T-helper 9 cell (primary cell): ENCODE measurements at places on chromosomes 12 and 14.

DNA sequence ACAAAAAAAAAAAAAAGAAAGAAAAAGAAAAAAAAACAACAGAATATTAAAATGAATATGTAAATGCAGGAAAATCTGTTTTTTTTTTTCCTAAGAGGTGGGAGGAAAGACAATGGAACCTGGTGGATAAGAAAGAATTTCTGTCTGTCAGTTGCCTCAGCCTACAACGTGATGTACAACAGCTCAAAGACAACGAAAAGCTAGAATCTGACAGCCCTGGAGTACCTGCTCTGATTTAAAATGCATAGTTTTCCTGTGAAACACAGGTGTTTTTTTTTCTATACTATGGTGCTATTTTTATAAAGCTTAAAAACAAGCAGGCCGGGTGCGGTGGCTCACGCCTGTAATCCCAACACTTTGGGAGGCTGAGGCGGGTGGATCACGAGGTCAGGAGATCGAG lies 30.0 kb upstream of the ULK1 start:
- DNase-seq = no peak

GRCh38 chr12:117111386-117111785 lies 12.2 kb upstream of the TESC start:
- DNase-seq = no peak

DNA sequence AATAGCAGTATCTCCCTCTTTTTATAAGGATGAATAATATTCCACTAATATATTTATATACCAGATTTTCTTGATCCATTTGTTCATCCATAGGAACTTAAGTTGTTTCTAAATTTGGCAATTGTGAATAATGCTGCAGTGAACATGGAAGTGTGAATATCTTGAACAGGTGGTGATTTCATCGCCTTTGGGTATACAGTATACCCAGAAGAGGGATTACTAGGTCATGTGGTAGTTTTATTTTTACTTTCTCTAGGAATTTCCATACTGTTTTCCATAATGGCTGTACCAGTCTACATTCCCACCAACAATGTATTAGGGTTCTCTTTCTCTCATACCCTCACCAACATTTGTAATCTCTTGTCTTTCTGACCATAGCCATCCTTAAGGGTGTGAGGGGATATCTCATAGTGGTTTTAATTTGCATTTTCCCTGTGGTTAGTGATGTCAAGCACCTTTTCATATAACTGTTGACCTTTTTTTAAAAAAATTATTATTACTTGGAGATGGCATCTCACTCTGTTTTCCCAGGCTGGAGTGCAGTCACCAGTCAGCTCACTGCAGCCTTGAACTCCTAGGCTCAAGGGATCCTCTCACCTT lies 20.5 kb downstream of the PPHLN1 start:
- DNase-seq = no peak

DNA sequence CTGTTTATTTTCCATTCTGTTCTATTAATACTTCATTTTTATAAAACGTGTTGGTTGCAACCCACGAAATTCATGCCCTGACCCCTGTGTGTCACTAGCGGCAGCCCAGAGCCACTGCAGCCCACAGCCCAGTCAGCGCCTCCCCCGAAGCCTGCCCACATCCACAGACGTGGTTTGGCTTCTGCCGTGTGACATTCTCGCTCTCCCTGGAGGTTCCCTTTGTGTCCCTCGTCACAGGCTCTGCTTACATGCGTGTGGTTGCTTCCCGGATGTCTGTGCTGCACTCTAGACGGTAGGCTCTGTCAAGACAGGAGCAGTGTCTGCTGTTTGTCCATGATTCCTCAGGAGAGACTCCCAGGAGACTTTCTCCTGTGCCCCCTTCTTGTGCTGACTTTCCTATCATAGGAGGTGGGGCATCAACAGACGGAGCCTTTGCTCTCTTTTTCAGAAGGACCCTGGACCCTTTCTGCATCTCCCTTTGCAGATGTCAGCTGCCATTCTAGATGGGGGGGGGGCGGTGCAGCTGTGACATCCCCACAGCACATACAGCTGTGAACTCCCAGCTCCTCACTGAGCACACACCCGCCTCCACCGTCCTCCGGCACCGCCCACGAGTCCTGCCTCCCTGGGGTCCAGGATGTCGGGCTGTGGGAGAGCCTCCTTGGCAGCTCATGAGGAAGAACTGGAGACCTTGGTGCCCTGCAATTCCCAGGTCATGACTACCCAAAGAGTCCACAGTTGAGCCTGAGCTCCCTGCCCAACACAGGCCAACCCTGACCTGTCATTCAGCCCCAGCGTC lies 36.8 kb upstream of the PIWIL1 start:
- no peak for DNase-seq
